ENCODE measurements at places on chromosomes 6 and 20.

DNA sequence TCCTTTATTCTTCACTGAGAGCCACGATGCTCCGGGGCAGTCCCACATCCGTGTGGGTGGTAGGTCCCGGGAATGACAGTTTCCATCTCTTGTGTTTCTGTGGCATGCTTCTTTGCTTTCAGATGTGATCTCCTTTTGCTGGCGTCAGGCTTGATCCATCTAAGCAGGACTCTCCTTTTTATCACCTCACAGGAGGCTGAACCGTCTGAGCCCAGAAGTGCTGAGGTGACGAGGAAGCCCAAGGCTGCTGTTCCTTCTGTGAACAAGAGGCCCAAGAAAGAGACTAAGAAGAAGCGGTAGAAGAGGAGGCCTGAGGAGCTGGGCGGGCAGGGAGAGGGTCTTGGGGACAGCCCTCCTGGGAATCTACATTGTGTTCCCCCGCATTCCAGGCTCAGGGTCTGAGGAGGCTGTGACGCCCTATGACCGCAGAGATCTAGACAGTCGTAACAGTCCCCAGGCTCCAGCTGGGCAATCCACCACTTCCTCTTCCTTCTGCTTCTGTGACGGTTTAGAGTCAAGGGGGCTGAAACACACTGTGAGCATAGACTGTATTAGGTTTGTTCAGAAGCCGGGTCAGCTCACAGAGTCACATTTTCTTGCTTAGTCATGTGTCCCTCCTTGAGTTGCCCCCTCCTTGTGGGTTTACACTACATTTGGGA lies 26.8 kb downstream of the MANBAL start:
- peak; percentile 90 for DNase-seq

DNA sequence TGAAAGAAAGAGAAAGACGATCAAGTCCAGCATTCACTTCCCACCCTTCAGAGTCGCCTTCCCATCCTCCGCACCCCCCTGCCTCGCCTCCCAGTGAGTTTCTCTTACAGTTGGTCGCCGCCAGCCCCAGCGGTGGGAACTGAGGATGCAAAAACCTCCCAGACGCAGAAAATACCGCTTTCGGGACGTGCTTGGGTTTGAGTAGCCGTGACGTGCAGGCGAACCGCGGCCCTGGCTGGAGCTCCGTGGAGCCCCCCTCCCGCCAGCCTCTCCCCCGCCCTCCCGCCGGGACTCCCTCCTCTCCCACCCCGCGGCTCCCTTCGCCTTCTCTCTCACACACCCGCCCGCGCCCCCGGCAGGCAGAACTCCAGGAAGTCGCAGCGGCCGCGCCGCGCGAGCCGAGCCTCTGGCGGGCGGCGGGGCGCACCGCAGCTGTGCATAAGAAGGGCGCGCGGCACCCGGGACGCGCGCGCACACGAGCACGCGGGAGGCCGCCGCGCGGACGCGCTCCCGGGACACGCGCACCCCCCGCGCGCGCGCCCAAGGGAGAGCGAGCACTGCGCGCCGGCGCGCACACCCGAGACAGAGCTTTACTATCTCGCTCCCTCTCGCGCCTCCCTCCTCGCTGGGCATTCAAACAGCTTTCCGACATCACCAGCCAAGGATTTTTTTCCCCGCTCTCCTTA lies at the start of gene ADGRB3:
ADGRB3 (plus strand) TSS at position 557 of the 686 bp plus-strand sequence. CDS start 3,394 bp downstream, outside the sequence.
- peak; percentile 39 for DNase-seq

DNA sequence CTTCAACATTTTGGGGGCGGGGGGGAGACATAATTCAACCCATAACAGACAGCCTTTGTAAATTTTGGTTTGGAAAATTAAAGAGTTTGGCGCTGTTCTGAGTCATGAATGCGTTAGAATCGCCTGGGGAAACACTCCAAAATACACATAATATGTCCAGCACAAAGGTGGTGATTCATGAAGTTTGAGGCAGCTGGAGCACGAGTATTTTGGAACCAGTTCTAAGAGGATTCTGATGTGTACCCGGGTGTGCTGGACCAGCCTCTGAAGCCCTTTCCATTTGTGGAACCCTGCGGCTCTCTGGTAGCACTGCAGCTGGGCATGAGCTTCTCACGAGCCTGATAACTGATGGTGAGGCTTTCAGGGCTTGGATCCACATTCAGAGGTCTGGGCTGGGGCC lies 4.7 kb downstream of the GMPR start:
- no peak for DNase-seq

- DNase-seq, result no peak
Measured at GRCh38 chr20:52087471-52087870, 104.1 kb downstream of the ZFP64 start.

DNA sequence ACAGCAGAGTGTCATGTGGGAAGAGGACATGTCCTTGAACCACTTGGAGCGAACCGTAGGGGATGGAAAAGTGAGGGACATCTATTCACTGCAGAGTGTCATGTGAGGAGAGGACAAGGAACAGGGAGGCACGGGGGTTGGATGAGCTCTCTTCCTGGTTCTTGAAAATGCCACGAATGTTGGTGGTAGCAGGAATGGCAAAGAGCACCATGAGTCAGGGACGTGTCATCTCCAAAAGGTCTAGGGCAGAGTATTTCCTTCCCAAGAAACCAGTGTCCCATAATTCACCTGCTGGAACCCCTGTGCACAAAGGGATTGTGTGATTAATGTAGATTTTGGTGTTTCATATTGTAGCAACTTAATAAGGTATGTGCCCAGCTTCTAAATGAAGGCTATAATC lies 136.8 kb downstream of the BFSP1 start:
- DNase-seq, result no peak

DNA sequence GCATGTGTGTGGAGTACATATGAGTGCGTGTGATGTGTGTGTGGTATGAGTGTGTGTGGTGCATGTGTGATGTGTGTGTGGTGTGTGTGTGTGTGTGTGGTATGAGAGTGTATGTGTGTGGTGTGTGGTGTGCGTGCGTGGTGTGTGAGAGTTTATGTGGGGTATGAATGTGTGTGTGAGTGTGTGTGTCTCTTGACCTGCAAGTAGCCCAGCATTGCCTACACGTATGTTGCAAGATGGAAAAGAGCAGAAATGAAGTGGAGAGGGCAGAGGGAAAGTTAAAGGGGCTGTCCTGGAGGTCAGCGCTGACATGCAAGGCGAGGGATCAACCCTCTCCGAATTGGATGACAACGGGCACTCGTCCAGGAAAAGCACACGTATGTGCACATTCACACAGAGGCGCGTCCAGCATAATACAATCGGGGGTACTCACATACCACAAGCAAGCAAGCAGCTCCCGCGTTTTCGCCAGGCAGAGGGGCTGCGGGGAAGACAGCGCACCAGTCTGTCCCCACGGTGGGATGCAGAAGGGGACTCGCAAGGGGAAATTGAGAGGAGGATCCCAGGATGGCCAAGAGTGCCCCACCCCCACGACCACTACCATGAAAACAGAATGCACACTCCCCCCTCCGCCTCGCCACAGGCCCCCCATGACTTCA lies 174.5 kb upstream of the AFDN start:
- DNase-seq, result no peak

DNA sequence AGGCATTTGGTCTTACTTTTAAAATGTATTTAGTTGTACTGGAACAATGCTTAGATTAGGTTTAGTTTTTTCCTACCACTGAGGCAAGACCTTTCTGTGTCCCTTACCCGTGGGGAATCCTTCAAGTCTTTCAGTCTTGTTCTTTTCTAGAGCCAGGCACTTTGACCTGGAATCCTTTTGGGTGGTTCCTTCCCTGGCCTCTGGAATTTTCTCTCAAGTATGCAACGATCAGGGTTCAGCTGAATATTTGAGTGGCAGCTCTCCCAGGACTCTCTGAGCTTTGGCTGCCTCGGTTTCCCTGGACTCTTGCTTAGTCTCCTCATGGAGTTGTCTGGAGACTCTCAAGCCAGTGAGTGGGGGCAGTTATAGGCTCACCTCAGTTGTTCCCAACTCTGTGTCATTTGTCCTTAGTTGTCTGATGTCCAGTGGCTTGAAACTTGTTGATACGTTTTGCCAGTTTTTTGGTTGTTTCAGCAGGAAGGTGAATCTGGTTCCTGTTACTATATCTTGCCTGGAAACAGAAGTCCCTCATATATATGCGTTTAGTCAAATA lies 118.1 kb downstream of the QKI start:
- no peak for DNase-seq

DNA sequence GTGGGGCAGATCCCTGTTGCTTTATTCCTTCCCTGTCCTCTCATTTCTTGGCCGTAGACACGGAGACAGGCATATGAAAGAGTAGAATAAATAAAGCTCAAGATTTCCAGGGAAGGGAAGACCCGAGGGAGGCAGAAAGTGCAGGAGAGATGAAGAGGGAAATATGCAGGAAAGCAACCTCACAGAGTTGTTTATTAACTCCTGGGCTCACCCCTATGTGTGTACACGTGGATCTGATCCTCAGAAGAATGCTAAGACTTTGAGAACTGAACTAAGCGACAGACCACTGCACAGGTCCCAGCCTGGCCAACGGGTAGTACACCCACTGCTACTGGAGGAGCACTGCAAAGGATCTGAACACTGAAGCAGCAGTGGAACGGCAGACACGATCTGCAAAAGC lies 156.2 kb downstream of the KIF16B start:
- DNase-seq, result no peak

DNA sequence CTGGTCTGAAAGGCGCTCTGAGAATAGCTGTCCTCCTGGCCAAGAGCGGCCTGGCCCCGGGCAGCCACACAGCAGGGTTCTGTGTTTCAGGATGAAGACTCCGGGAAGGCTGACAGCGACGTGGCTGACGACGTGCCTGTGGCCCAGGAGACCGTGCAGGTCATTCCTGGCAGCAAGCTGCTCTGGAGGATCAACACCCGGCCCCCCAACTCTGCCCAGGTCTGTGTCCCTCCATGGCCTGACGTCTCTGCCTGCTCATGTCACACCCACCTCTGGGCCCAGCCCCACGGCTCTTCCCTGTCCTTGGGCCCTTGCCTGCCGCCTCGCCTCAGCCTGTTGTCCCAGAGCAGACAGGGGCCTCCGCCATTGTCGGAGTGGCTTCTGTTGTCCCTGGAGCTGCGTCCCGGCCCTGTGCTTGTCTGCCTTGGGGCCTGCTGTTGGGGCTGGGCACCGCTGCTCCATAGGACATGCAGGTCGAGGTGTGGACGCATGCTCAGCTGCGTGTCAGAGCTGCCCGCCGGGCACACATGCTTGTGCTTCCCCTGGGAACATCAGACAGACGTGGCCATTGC lies 16.2 kb upstream of the ADRM1 start:
- DNase-seq, result no peak

DNA sequence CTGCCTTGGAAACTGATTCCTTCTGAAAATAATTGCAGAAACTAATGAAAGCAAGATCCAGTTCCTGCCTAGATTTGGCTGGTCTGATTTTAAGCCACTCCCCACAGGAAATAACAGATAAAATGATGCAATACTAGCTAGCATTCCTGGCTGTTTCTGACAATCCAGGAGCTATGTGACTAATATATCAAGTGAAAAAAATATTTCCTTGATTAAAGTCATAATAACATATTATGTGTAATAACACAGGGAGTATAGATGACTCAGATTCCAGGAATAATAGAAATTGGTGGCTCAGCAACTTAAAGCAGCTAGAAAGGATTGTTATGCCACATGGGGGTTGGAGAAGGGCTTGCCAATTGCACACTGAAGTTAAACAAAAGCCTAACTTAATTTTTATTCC lies 182.7 kb upstream of the SALL4 start:
- no peak for DNase-seq

GRCh38 chr20:54090230-54091119 lies 20.1 kb upstream of the BCAS1 start:
- peak; percentile 43 for DNase-seq

DNA sequence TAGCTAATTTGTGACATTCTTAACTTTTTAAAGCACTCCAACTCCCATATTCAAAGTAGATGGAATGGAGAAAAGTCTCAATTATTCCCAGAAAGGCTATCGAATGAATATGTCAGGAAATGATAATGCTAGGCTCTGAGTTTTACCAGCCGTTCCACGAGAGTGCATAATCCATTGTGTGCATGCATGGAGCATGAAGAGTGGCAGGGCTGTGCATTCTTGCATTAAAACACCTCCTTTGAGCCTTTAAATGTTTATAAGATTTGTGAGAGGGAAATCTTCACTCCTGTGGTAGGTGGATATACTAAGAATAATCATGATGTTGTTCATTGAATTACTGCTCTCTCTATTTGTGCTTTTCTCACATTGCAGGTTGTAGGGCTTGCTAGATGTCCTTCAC lies 178.3 kb downstream of the CARMIL1 start:
- DNase-seq, result no peak

DNA sequence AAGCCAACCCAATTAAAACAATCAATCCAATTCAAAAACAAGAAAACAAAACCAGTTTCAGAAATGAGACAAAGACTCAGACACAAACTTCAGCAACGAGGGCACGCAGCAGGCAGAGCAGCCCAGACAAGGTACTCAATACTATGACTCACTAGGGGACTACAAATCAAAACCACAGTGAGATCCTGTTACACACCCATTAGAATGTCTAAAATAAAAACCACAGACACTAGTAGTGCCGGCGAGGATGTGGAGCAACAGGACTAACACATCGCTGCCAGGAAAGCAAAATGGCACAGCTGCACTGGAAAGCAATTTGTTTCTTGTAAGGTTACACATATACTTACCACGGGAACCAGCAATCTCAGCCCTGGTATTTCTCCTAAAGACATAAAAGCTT lies 28.4 kb upstream of the MAS1L start:
- no peak for DNase-seq

DNA sequence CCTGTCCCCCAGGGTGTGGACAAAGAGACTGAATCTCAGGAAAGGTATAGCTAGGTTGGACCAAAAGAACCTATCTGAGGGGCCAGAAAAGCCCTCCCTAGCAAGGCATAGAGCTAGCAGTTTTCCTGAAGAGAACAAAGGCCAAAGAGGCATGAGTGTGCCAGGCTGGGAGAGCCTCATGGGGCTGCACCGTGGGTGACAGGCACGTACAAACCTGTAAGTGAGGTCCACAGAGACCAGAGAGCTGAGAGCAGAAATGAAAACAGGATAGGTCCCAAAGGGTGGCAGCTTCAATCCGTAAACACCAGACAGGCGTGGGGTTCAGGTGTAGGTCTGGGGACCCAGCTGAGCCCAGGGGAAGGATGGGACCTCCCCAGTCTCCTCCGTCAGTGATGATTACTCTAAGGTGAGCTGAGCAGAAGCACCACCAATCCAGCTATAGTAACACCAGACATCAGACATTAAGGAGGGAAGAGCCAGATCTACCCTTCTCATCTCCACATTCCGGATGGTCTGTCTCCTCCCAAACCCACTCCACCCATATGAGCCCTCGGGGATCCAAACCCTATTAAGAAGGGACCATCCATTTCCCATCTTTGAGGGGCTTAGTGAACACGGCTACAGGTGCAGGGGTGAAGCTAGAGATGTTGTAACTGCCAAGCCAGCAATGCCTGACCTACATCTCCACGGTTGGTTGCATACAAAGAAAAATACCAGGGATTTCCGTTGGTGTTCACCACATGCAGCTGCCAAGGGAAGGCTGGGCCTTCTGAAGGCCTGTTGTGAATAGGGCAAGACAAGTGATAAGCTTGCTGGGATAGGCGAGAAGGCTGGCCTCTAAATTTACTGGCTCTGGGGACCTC lies 38.3 kb downstream of the BCL2L1 start:
- peak; percentile 56 for DNase-seq

Data from B cell (primary cell).